Activated T-helper 2 cell treated with anti-CD3 and anti-CD28 coated beads, Interferon-gamma antibody, Interleukin-2, Interleukin-4, amounts not matched to agents 10 μg/mL and 5 μg/mL and 100 μg/mL, durations not matched to agents 14 hours and 24 hours and 36 hours (primary cell): ENCODE measurements at places on chromosomes 11 and 22. TPM values are rescaled to one million over a fixed set of nuclear protein-coding genes. Genes with fewer than 3 reads are reported as not detected.

DNA sequence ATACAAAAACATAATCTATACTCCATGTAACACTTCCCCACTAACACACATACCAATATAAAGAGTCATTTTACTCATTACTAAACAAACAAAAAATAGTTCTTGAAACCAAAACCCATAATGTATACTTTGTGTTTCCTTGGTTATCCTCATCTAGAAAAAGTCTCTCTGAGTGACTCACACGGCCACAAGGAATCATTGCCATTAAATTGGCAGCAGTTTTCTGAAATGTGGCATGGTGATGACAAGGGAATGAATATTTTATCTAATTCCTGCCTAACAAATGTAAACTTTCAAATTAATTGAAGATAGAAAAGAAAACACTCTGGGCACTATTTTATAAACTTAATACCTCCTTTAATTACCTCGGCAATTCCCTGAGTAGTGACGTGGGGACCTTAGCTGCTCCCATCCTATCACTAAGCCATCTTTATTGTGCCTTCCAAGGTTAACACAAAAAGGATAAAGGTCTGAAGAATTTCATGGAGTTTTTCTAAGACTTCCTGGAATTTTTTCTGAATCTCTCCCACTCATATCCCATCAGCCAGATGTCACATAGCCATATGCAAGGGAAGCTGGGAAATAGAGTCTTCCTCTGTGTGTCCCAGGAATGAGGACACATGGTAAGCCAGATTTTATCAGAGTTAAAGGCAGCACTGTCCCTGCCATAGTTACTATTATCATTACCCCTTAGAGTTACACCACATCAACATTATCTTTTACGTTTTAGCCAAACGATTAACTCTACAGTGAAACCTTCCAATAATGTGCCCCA is 857.2 kb upstream of the TENM4 start:
- DNase-seq = no peak

DNA sequence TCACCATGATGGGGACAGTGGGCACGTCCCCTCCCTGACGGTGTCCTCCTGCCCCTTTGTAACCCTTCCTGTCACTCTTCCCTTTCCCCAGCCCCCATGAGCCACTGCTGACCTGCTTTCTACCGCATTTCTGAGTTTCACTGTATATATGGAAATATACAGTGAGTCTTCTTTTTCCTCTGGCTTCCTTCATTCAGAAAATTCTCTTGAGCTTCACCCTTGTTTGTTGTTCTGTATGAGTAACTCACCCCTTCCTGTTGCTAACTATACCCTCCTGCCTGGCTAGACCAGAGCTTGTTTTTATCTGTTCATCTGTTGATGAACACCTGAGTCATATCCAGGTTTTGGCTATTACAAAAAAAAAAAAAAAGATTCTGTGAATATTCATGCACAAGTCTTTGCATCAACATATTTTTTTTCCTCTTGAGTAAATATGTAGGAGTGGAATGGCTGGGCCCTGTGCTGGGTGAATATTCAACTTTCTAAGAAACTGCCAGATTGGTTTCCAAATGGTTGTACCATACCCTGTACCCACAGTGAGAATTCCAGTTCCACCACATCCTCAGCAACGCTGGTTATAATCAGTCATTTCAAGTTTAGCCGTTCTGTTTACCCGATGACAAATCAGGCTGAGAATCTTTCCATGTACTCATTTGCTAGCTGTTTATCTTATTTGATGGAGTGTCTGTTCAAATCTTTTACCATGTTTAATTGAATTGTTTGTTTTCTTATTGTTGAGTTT is 62.0 kb downstream of the IGF2 start:
- DNase-seq = no peak

DNA sequence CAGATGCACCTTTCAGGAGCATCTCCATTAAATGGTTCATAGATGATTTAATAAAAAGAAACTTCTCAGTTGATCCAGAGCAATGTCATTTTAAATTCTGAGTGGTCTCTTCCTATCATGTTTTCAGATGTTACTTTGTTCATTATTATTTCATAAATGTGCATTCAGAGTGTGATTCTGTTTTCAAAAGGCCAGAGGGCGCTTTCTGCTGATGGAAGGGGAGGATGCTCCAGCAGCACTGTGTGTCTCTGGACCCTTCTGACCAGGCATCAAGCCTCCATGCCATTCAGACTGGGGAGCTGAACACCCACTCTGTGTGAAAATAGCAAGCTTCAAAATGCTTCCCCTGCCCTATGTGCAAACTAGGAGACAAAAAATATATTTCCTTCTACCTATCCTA is 23.9 kb upstream of the CRTAM start:
- no peak for DNase-seq

The C11orf87 gene
- total RNA-seq = not detected in 2 replicates

The UCP2 gene
- total RNA-seq = 429 and 437 TPM in 2 replicates

DNA sequence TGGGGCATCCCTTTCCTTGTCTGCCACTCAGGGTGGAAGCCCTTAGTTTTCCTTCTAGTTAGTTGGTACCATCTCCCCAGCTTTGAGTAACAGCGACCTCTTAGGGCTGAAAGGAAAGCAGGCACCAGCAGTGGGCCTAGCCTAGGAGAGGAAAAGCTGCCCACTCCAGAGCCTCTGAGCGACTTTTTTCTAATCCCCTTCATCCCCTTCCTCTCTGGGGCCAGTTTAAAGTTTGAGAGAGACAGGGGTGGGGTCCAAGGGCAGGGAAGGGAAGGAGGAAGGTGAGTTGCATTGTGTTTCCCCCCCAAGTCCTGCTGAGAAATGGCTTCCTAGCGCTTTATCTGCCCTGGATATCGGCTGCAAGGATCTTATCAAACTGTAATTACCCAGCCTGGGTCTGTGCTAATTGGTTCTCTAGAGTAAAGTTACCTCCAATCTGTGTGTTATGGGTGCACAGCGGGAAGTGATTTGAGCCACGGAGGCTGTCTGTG is 573.9 kb upstream of the CADM1 start:
- no peak for DNase-seq

DNA sequence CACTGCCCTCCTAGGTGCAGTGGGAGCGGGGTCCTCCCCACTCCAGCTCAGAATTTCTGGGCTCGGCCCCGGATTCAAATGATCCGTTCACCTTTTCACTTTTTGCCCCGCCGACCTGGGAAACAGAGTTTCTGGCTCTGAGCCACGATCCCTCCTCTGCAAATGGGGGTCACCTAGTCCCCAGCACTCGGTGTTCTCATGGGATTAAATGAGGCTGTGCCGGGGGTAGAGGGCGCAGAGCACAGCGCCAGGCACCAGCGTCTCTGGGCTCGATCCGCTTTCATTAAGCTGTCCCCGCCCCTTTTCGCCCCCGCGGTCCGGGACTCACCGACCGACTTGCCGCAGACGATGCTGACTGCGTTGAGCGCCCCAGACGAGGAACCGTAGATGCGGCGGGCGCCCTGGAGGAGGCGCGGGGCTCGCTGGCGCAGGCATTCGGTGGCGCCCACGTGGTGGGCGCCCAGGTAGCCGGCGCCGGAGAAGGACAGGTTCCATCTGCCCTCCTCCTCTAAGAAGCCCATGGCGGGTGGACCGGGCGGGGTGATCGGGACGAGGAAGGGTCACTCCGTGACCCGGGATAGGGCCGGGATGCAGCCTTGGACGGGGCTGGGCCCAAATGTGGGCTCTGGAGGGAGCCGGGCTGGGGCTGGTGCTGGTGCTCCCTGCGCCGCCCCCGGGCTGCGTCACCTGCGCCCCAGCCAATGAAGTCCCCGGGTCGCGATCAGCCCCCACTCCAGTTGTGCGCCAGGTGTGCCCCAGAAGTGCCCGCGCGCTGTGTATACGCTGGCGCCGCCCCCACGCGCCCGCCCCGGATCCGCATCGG is at the start of gene PNPLA5:
Gene PNPLA5, minus strand, starts transcription at position 654 of the 823 bp plus-strand sequence. Its CDS starts 133 bp downstream, at position 521.
- DNase-seq = no peak

GRCh38 chr11:47992959-47993820 is 12.8 kb downstream of the PTPRJ start:
- no peak for DNase-seq

DNA sequence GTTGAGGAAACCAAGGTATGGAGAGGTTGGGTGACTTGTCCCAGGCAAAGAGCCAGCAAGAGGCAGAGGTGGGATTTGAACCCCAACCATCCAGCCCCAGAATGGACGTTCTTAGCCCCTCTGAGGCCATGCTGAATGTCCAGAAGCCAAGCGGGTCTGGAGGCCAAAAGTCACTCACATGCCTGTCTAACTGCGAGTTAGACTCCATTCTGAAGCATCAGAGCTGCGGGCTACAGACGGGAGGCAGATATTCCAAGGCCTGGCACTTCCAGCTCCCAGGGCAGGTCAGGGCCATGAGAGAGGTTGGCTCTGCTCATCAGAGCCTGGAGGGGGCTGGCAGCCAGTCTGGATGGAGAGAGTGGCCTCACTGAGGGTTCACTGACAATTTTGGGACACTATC is 616.5 kb downstream of the BRD1 start:
- DNase-seq = no peak

GRCh38 chr11:77726524-77726923 is 88.9 kb upstream of the CLNS1A start:
- no peak for DNase-seq

GRCh38 chr22:38981005-38981991 is 849 bp upstream of the APOBEC3B start:
- DNase-seq = no peak

GRCh38 chr22:40728731-40729189 is 49.5 kb downstream of the MCHR1 start:
- peak; percentile 49 for DNase-seq

GRCh38 chr22:47927648-47928210 is 1165.3 kb downstream of the TBC1D22A start:
- no peak for DNase-seq

The CASP5 gene
- not detected in 2 replicates for total RNA-seq

GRCh38 chr11:1776331-1776851 is 12.7 kb upstream of the CTSD start:
- no peak for DNase-seq

DNA sequence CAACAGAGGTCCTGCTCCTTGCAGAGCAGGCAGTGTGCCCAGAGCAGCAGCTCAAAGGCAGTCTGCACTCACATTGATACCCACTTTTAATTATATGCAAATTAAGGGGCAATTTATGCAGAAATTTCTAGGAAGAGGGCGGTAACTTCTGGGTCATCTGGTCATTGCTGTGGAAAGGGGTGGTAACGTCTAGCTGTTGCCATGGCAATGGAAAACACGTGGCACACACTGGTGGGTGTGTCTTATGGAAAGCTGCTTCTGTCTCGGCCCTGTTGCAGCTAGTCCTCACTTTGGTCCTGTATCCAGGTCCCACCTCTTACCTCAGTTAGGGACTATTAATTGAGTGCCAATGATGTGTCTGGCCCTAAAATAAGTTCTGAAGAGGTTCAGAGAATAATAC is 36.8 kb downstream of the BARX2 start:
- DNase-seq = no peak

The CREB3L1 gene
- not detected in 2 replicates for total RNA-seq

DNA sequence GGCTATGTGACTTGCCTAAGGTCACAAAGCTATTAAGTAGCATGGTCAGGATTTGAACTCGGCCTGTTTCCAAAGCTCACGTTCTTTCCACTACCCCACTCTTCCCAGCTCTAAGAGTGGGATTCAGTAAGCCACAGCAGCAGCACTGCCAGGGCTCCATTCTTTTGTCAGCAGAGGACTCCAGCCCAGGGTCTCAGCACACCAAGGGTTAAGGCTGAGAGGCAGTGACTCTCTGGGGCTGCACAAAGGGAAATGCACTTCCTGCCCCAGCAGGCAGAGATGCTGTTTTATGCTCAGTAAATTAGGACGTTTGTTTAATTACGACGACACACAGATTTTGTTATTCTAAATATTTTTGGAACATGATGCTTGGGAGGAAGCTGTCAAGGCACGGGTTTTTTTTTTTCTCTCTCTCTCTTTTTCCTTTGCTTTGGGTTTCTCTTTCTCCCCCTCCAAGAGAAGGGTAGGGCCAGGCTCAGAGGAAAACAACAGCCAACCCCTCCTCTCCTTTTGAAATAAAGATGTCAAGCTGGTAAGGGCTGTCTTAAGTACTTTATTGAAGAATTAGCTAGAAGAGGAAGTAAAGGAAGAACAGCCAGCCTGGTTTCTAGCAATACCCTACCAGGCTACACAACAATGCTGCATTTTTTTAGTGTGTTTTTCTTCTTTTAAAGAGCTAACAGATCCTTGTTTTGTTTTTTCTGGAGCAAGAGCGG is 2.8 kb downstream of the MYH9 start:
- peak; percentile 46 for DNase-seq

The DRAP1 gene
- total RNA-seq = 116 and 118 TPM in 2 replicates

The MAJIN gene
- not detected in 2 replicates for total RNA-seq

DNA sequence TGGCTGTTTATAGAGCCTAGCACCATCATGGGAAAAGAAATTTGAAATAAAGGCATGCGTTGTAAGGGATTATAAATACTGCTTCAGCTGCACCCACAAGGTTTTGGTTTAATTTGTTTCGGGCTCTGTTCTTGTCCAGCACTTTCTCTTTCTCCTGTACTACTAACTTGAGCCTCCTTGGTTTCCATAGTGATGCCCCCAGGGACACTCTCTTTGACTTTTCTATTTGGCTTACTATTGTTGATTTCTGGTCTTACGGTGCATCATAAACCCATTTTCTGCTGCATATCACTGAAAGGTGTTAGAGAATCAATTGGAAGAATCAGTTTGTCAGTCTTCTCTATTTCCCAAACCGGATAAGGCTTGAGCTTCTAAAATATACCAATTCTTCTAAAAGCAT is 1674.3 kb upstream of the RAG2 start:
- no peak for DNase-seq

DNA sequence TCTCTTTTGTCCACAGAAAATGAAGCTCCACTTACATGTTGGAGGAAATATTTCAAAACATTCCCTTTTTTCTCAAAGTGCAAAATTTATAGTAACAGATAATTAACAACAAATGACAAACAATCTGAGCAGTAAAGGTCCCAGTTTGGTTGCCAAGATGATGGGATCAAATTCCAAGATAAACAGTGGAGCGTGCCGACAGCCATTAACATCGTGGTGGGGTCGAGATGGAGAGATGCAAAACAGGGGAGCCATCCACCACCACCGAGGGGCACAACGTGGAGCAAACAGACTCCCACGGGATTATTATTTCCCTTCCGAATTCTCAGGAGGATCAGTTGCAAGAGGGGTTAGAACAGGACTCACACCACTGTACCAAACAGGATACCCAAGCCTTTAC is 17.2 kb downstream of the MPPED2 start:
- no peak for DNase-seq

The FAM227A gene
- total RNA-seq = 0.05 and 0.28 TPM in 2 replicates

GRCh38 chr11:26027887-26028286 is 304.0 kb upstream of the ANO3 start:
- DNase-seq = no peak
